Fibroblast of lung (primary cell): ENCODE measurements at places on chromosomes 3 and 15.
A peak's percentile ranks its signal among the peaks of the same experiment; 100 is the strongest.

DNA sequence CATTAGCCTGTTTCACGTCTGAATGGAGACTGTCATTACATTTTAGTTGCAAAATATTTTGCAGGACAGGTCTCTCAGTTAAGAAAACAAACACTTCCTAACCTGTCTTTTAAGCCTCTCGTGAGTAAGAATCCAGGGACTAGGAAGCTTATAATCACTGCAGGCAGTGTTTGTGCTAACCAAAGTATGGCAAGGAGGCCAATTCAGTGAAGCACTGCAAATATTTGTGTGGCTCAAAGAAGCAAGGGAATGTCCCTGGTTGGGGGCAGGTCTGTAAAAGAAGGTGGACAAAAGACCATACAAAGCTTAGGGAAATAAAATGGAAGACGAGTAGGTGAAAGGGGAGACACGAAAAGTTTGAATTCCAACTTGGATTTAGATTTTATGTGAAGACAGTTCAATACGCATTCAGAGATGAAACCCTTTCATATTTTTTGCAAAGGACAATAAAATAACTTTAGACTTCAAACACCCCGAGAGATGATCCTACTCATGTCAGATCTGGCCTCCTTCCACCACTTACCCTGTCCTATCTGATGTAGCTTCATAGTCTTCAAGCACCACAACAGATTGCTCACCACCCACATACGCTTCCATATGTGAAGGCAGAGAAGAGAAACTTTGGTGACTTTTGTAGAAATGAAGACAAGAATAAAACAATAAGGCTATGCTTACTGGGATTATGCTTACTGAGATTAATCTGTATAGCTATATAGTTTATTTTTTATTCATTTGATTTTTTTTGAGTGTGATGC, 240.9 kb downstream of the TUSC7 start:
- no peak for DNase-seq

- peak; percentile 66 for DNase-seq
Measured at GRCh38 chr3:122794779-122795673, at the start of gene SLC49A4. SLC49A4 (plus strand) TSS chr3:122795069; CDS start chr3:122795193, 124 bp downstream.

- DNase-seq = no peak
Measured at GRCh38 chr3:189689625-189690024, 58.4 kb downstream of the TP63 start.

DNA sequence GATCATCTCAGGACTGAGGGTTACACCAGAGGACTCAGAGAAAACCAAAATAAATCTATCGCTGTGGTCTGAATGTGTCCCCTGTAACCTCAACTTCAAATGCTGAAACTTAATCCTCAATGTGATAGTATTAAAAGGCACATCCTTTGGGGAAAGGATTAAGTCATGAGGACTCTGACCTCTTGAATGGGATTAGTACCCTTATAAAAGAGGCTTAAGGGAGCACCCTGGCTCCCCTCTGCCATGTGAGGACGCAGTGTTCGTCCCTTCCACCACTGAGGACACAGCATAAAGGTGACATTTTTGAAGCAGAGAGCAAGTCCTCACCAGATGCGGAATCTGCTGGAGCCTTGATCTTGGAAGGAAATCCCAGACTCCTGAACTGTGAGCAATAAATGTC, 39.5 kb downstream of the SRPRB start:
- no peak for DNase-seq

DNA sequence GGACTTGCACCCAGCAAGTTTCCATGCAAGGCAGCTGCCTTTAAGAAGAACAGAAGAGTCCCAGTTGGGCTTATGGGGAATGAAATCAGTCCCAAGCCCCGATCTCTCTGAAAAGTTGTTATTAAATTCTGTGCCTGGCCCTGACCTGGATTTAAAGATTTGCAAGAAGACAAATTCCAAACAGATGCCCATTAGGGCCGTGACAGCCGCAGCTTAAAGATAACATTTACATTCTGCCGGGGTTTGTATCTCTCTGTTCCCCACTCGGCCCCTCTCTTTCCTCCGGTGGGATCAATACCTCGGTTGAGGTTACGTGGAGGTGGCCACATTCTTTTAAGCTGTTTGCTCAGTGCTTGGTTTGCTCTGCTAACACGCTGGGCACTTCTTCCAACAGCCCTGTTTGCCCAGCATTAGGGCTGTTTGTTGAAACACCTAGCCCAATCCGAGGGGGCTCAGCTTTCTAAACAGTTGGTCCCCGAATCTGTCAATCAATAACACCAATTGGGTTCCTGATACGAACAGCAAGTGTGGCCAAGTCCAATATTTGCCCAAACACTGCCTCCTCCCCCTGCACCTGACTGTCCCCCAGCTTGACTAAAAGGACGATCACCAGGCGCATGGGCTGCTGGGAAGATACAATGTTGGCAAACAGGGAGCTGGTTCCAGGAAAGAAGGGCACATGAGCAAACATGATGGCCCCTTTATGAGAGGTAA, 108.6 kb downstream of the RPLP1 start:
- no peak for DNase-seq
